ENCODE measurements at places on chromosomes 6 and 20. TPM values are rescaled to one million over a fixed set of nuclear protein-coding genes. Genes with fewer than 3 reads are reported as not detected.

DYNLT2 gene
- total RNA-seq, result 2.1 TPM

TRIM31 gene
- total RNA-seq, result not detected

TREM1 gene
- not detected for total RNA-seq

C6orf118 gene
- not detected for total RNA-seq

PPP1R14C gene
- not detected for total RNA-seq
